ENCODE measurements at places on chromosomes 5 and 9.
A peak's percentile ranks its signal among the peaks of the same experiment; 100 is the strongest.

DNA sequence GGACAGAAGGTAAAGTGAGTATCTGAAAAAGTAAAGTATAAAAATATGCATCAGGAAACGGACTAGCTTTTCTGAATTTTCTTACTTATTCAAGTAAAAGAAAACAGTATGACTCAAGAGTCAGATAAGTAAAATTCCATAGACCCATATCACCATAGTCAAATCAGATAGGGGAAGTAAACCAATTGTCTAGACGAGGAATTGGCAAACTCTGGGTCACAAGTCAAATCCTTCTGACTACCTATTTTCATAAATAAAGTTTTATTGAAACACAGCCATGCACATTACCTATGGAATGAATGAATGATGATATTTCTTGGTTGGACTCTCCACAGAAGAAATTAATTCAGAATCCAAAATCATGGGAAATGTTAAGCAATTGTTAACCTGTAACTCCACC, 59.1 kb upstream of the TMC1 start:
- no peak for DNase-seq

DNA sequence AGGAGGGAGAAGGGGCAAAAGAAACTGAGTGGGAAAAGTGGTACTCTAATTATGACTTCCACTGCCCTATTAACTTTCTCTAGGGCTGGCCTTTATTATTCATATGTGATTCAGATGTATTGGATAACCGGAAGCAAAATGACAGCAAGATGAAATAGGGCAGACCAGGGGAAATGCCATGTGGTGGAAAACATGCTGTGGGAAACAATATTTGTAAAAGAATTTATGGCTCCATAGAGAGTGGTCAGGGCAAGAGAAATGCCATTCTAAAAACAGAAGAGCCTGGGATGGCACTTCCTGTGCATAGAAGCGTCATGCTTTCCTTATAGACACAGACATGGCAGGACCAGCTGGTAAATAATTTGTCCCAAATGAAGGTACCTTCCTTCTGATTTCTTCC, 67.7 kb downstream of the MEGF10 start:
- no peak for DNase-seq

- DNase-seq, result no peak
Measured at GRCh38 chr9:109203761-109204360, 36.8 kb upstream of the FRRS1L start.

DNA sequence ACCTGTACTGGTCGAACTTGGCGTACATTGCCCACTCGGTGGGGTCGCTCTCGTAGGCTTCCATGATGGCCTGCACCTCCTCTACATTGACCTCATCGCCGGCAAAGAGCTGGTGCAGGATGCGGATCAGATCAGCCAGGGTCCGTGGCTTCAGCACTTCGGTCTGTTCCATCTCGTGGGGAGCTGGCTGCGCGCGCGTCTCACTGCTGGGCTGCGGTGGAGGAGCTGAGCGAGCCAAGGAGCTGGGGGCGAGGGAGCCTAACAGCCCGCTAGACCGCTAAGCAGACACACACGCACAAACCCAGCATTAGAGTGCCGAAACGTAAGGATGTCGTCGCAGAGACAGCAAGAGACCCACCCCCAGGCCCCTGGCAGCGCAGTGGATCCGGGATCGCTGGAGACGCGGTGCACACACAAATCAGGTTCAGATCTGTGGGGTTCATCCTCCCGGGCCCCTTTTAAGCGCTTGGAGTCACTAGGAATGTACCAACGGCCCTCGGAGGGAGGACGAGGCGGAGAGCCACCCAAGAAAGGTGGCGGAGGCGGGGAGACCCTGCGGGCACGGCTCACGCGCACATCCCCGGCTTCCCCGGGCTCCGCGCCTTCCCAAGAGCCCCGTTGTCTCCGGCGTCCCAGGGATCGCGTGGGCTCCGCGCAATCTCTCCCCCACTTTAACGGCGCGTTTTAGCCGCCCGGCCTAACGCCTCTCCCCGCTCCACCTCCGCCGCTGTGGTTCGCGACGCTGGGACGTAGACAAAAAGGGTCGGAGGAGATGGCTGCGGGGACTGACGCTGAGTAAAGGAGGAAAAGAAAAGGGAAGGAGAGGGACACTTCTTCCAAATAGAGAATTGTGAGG, at the start of gene CDO1:
Gene CDO1, minus strand, starts transcription at position 434 of the 856 bp plus-strand sequence. Its CDS starts 262 bp downstream, at position 172.
- DNase-seq, result peak; percentile 49

GRCh38 chr9:65403721-65404120, 118.7 kb upstream of the FOXD4L5 start:
- DNase-seq, result no peak

DNA sequence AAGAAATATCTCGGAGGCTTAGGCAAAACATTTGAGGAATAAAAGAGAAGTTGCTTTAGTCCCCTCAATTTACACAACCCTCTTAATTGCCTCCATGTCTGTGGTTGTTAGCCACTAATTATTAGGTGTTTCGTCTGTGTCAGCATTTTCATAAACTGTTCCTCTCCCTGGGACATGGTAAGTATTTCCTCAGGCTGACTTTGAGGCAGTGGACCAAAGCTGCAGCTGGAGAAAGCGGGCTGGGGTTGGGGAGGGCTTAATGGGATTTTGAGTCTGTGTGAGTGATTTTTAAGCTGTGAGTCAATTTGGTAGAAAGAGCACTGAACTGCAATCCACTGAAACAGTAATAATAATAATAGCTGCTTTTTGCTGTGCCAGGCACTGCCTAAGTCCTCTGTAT, 13.0 kb upstream of the TTC1 start:
- no peak for DNase-seq

DNA sequence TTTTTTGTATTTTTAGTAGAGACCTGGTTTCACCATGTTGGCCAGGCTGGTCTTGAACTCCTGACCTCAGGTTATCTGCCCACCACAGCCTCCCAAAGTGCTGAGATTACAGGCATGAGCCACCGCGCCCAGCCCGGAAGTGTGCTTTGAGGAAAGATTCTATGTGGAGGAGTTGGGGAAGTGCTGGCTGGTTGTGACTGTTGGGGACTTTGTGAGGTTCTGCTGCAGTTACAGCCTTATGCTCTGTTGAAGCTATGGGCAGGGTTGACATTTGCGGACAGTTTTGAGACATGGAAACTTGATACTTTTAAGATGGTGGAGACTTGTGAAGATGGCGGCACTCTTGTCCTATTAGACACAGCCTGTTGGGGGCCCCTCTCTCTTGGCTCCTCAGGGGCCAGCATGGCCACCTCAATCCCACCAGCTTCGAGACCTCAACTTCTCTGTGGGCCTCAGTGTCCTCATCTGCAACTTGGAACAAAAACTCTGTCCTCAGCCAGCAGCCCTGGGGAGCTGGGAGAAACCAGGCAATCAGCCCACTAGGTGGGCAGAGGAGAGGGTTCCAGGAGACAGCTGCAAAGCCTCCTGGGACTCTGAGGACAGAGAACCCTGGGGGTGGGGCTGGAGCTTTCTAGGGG, 24.9 kb downstream of the C9orf50 start:
- no peak for DNase-seq

DNA sequence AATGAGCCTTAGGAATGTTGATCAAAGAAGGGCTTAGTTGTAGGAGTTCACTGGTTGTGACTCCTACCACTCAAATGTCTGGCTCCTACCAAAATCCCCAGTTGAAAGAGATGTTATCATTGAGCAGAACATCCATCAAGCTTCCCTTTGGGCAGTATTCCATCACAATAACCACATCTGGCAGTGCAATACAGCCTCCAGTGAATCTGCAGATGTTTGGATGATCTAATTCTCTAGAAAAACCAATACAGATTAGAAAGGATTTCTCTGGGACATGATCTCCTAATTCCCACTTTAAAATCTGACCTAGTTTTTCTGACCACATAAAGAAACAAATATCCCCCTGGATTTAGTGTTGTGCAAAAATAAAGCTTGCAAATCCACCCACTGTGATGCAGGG, 81.6 kb downstream of the TMEM215 start:
- DNase-seq, result no peak

- DNase-seq, result no peak
Measured at GRCh38 chr5:145752947-145753346, 82.2 kb downstream of the PRELID2 start.

- DNase-seq, result no peak
Measured at GRCh38 chr9:107123389-107123788, 159.7 kb upstream of the RAD23B start.

- DNase-seq, result peak; percentile 87
Measured at GRCh38 chr5:120769312-120769872, 305.3 kb downstream of the PRR16 start.

GRCh38 chr9:85647571-85647970, 94.2 kb downstream of the AGTPBP1 start:
- no peak for DNase-seq

DNA sequence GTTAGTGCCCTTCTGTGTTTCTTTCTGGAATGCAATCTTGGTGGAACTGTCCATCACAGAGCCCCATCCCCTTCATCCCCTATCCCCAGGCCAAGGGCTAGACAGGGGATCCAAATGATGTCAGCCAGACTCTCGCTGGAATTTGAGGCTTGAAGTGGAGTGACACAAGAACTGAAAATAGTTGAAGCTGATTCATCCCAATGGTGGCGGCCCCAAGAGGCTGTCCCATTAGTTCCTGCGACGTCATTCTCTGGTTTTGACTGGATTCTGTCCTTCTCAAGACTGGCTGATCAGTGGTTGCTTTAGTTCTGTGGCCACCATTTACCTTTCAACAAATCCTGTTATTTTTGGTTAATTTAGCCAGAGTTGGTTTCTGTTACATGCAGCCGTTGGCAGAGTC, 59.9 kb downstream of the SUB1 start:
- DNase-seq, result no peak

- DNase-seq, result peak; percentile 72
Measured at GRCh38 chr5:59829386-59829785, 64.1 kb downstream of the PDE4D start.

- DNase-seq, result no peak
Measured at GRCh38 chr9:19033015-19033414, at the start of gene SAXO1. Gene SAXO1 (minus strand): TSS chr9:19033209. CDS start chr9:19032908, 301 bp downstream.

DNA sequence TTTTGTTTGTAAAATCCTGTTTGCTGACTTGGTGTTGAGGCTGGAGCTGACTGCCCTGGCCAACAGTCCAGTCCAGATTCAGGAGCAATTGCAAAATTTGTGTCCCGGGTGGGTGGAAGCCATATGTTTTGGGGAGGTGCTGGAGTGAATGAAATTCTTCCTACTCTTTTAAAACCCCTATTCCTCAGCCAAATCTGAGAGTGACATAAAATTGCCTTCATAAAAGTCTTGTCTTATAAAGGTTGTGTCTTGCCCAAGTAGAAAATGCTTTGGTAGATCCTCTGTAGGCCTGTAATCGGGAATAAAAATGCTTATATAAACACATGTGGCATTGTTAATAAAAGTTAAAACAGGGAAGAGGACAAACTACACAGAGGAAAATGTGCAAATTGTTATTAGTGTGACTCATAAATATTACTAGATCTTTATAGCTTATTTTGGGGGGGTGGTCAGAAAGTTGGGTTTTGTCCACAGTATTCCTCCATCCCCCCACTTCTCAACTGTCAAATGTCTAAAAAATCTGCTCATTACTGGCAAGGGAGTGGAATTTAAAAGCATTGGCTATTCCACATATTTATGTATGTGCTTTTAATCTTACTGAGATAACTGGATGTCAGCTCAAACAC, 45.6 kb downstream of the NNT start:
- no peak for DNase-seq

GRCh38 chr9:79220251-79220650, 351.5 kb upstream of the TLE4 start:
- no peak for DNase-seq

- no peak for DNase-seq
Measured at GRCh38 chr9:84759300-84759750, 89.8 kb downstream of the NTRK2 start.

GRCh38 chr5:181280251-181280762, 19.4 kb upstream of the TRIM52 start:
- no peak for DNase-seq

DNA sequence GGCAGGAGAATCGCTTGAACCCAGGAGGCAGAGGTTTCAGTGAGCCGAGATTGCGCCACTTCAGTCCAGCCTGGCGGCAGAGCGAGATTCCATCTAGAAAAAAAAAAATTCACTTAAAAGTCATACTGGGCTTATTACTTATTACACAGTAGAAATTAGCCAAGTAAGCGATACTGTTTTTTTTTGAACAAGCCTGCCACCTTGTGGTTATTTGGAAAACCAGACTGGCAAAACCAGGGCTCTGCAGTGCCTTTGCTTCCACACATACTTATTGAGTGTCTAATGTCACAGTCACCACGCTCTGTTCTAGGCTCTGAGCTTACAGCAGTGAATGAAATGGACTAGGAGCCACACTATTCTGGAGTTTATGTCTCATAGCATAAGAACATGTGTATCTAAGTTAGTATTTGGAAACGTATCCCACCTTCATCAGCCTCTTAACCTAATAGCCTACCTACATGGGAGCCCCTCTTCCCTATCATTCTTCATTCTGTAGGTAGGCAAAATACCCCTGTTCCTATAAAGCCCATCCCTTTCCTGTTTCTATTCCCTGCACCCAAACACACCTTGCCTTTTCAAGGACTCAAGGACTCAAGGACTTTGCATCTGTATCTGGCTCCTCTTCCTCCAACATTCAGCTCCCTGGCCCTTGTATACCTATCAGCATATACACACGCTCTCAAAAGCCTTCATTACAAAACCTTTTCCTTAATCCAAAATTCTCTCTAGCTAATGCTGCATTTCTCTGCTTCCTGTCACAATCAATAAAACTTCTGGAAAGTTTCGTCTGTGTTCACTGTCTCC, 13.9 kb upstream of the BASP1 start:
- no peak for DNase-seq

DNA sequence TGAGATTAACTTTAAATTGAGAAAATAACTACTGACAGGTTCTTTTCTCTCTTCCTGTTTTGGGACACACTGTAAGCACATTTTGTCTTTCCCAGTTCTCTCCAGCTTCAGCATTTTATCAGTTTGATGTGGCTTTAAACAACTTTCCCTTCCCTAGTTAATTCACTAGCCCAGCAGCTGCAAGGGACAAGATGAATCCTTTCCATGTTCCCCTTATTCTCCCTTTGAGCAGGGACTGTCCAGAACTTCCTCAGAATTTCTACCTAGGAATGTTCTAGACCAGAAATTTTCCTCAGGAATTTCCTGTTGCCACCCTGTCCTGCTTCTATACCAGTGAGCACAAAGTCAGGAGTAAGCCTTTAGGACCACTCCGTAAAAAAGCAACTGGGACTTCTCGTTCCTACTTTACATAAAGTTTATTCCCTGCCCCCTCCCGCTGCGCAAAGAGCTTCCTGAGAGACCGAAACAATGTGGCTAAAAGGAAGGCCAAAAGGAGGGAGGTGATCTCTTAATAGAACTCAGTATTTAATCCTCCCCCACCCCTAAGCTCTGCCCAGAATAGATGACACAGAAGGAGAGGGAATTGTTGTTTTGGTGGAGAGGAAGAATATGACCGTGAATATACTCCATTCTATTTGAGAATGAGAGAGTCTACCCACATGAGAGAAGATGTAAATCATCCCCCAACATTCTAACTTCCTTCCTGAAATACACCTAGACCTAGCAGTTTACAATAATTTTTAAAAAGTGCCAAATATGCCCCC, 61.9 kb downstream of the GLIS3 start:
- no peak for DNase-seq

- no peak for DNase-seq
Measured at GRCh38 chr5:170483701-170484458, 19.9 kb upstream of the KCNIP1 start.

DNA sequence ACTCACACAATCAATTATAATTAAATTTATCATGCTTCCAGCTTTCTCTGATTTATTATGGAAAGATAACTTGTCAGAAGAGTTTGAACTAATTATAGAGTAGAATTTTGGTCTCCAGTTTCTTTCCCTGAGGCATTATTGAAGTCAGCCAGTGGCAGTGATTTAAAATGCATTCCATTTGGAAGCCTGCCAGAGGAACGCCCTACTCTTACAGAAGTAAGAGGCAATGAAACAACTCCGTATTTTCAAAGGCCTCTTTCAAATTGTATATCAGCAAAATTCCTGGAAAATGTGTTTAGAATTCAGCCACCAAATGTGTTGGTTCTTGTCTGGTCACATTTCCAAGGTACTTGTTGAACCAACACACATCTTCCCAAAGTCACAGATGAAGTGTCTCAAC, 640.9 kb downstream of the SEMA5A start:
- DNase-seq, result peak; percentile 19
